ENCODE measurements at places on chromosomes 4 and X.

DNA sequence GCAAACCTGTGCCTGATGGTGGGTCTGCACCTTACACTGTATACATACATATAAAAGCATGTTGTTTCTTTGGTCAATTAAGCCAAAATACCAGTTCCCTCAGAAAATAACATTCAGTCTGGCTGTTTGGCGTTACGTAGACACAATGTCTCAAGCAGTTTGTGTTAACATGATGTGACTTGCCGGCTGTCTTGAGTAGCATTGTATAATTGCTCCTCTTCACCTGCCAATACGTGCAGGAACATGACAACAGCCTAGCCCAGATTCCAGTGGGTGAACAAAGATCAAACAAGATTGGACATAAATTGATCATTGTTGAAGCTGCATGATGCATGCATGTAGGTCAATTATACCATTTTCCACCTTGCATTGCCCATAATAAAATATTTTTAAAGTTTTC lies 102.3 kb downstream of the F11 start:
- no peak for DNase-seq

DNA sequence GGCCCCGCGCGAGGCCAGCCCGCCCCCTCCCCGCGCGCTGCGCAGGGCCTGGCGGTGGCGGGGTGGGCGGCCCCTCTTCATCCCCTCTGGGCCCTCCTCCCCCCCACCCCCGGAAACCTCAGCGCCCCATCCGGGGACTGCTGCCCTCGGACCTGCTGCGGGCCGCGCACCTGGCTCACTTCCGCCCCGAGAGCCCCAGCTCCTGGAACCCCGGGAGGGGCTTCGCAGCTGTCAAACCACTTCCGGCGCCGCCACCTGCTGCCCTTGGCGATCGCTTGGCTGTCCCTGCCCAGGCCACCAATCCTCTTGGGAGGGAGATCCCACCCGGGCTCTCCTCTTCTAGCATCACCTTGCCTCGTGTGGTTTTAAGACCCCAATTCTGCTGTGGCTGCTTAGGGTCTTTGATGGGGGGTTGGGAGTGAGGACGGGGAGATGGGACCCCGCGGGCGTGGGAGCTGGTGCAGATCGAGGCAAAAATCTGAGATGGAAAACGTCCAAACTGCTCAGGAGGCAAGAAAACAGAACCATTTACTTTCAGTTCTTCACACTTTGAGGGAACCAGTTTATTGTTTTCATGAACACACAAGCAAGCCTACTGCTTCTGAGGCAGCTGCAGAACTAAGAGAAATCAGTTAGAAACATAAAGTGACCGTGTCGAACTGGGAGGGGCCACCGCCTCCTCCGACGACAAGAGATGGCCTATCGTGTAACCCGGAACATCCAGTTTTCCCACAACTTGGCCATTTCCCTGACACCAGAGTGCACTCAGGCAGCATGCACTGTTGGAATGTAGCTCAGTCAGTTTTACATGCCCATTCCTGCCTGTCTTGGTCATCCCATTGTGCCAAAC lies 754 bp downstream of the MTMR1 start:
- no peak for DNase-seq

GRCh38 chr4:173860094-173860493 lies 330.1 kb upstream of the HAND2 start:
- DNase-seq = no peak

DNA sequence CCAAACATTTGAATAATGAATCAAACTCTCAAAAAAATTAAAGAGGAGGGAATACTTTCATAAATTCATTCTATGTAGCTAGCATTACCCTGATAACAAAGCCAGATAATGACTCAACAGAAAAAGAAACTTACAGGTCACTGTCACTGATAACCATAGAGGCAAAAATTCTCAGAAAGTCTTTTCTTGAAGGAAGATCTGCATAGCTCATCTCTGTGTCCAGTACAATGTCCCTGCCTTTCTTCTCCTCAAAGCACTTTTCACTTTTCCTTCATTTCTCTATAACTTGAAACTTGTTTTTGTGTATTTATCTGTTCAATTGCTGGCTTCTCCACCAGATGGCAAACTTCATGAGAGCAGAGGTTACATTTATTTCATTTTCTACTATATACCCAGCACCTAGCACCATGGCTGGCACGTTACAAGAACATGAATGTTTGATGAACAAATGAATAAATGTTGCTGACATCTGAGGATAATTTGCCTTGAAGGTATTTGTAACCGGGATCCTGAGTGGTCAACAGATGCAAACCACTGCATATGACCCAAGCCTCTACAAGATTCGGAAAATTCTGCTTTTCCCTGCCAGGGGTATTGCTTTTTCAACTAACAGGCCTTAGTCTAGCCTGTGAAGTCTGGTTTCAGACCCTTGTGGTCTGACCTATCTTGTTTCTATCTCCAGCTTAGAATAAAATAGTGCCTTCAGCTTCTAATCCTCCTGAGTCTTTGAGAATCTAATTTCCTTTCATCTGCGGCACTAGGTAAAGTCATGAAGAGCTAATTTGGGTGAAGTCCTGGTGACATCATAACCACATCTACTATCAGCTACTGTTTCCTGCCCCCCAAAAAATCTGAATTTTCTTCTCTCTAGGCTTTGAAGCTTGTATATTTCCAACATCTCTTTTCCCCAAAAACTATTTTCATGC lies 52.5 kb upstream of the ANTXR2 start:
- no peak for DNase-seq

- DNase-seq = no peak
These were observed 97.9 kb upstream of the ADAMTS3 start for GRCh38 chr4:72666910-72667309.

Data from brain pericyte (primary cell).